ENCODE measurements at places on chromosomes 7 and 10. TPM values are rescaled to one million over a fixed set of nuclear protein-coding genes. Genes with fewer than 3 reads are reported as not detected.

FBXL13 gene
- 6.6 TPM for total RNA-seq

FOXI2 gene
- total RNA-seq, result 1.4 TPM

MUC3A gene
- total RNA-seq, result 0.34 TPM

DNA sequence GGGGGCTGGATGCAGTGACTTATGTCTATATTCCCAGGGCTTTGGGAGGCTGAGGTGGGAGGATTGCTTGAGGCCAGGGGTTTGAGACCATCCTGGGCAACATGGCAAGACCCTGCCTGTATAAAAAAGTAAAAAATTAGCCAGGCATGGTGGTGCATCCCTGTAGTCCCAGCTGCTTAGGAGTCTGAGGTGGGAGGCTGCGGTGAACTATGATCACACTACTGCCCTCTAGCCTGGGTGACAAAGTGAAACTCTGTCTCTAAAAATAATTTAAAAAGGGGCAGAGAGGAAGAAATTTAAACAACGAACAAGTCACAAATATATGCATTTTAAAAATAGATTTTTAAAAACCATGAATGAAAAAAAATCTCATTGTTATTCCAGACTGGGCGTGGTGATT is 46.2 kb upstream of the FEZF1 start:
- DNase-seq, result no peak

DNA sequence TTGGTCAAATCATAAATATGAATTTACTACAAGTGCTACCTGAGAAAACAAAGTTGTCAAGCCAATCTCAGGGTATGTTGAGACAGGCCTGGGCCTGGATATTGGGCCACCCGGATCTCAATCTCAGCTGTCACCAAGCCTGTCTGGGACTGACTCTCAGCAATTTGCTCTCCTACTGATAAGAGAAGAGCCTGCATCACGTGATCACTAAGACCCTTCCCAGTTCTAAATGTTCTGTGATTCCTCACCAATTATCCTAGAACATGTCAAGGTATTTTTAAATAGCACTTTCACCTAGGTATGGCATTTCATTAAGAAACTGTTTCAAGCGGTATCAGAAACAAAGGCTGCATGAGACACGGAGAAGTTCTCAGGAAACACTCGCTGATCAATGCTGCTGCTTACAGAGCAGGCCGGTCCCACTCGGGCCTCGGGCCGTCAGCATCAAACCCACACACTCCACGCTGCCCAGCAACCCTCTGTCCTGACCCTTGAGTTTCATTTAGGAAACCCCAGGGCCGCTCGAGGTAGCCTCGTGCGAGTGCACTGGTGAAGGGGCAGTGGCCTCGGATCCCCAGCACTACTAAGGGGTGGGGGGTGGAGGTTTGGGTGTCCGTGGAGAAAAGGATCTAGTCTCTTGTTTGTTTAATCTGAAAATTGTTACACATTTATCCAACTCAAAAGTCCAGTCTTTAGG is 4.1 kb downstream of the KLF6 start:
- peak; percentile 83 for DNase-seq

DNA sequence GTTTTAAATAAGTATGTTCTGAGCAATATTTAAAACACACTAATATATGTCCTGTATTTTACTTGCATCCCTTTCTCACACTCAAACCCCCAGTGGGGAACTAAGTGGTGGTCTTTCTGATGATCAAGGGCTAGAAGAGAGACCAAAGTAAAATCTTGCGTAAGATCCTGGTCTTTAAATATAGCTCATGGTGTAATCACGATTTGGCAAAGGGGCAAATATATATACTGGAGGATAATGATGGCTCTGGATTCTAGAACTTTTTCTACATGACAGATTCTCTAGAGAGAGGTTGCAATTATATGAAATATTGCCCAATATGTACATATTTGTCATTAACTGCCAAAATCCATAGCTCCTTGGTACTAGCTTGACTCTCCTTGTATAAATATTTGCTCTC is 438.3 kb downstream of the NXPH1 start:
- DNase-seq, result no peak

TMEM196 gene
- total RNA-seq, result not detected

DNA sequence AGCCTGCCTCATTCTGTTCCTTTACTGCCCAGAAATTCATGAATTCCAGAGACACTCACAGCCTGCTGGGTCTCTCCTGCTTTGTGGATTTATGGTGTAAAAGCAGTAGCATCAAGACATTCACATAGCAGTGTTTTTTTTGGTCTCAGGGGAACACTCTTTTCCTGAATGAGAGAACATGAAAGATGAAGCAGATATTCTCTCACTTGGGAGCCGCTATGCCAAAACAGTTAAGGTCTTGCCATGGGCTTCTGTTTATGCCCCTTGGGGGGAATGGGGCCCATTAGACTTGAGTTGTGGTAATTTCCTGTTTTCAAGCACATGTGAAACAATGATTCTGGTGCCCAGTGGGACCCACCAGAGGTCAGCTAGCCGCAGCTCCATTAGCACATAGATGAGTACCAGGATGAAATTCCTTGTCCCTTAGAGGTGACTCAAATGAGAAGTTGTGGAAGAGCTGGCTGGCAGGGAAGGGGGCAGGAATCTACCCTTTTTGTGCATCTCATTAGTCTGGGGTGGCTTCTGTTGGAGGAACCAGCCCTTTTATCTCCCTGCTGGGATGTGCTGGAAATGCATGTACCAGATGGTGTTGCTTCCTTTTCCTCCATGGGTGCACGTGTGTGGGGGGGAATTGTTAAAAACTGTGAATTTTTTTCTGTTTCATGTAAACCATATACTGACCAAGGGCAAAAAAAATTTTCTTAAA is 13.3 kb downstream of the BMPER start:
- DNase-seq, result no peak

- no peak for DNase-seq
These were observed 362.5 kb upstream of the ZMIZ1 start for GRCh38 chr10:78706256-78706655.

- DNase-seq, result no peak
These were observed 254.5 kb upstream of the RNF32 start for GRCh38 chr7:156386097-156386496.

POLL gene
- total RNA-seq, result 31.3 TPM

DNA sequence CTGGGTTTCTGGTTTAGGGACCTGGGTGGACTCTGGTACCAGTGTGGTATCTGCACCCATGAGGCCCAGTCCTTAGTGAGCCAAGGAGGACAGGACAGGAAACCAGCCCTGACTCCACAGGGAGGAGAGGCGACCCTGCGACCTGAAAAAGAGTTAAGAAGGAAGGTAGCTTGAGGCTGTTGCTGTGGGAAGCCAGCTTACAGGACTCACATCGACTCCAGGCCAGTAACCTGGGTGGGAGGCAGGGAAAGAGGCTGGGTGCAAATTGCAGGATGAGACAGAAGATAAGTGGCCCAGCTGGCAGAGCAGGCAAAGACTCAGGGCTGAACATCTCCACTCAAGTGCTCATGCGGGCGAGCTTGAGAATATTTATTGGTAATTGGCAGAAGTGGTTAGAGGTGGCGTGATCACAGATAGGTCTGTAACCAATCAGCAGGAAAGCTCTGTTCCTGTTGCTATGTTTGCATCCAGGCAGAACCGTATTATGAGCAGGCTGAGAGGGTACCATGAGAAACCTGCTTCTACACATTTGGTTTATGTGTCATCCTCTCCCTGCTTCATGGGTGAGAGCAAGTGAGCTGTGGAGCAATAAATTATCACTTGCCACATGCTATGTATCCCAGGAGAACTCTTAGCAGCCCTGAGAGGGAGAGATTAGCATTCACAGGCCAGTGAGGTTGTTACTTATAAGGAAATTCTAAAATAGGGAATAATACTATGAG is 11.0 kb downstream of the TLL2 start:
- DNase-seq, result no peak

PNLIPRP2 gene
- total RNA-seq, result not detected

DNA sequence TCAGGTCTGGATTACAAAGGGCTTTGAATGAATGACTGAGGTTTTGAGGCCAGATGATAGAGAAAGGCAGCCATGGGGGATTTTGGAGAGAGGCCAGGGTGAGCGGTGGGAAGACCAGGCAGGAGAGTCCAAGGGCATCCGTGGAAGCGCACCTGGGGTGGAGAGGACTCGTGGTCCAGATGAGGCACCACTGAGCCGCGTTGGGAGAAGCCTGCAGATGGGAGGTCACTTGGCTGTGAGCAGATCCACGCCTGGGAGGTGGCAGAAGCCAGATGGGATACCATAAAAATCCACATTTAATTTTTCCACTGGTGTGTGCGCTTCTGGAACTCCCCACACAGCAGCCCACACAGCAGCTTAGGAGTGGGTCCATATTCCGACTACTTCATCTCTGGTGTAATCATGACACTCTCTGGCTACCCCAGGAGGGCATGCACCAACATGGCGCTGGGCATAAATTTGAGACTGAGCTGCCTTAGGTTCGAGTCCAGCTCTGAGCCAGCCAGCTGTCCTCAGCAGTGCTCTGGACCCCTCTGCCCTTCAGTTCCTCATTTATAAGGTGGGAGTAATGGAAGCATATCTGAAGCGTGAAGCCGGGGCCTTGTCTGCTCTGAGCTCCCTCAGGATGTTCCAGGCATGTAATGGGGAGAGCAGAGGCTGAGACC is 90.2 kb upstream of the FAM20C start:
- DNase-seq, result peak; percentile 42

DNA sequence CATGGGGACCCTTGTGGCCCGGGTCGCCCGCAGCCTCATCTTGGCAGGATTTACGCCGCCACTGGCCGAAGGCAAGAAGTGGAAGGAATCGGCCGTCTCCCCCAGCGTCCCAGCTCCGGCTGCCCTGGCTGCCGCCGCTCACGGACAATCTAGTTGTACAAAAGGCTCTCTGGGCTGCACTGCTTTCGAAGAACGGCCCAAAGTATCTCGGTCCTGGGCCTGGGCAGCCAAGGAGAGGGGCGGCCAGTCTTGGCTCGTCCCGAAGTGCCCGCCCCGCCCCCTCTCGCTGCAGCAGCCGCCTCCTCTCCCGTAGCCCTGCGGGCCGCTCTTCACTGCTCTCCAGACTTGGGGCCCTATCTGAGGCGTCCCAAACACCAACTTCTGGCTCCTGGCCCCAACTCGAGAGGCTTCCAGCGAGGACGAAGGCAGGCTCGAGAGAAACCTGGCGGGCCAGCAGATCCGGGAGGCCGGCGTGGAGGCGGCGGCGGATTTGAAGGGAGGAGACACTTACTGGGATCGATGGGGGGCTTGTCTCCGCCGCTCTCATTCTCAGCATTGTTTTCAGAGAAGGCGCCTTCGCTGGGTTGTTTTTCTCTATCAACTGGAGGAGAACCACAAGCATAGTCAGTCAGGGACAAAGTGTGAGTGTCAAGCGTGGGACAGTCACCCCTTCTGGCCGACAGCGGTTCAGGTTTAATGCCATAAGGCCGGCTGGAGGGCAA is 809 bp downstream of the HOXA9 start:
- peak; percentile 77 for DNase-seq

- no peak for DNase-seq
These were observed 203.2 kb downstream of the ARL4A start for GRCh38 chr7:12890586-12890985.

- no peak for DNase-seq
These were observed 550.0 kb downstream of the REEP3 start for GRCh38 chr10:64071218-64071617.

SPRN gene
- not detected for total RNA-seq

PPP1R17 gene
- total RNA-seq, result not detected

TRPV5 gene
- total RNA-seq, result not detected

- no peak for DNase-seq
These were observed 288.4 kb upstream of the LRRTM3 start for GRCh38 chr10:66637273-66638036.

GRCh38 chr7:90701771-90702170 is 105.7 kb downstream of the CDK14 start:
- DNase-seq, result no peak

DDC gene
- not detected for total RNA-seq

- no peak for DNase-seq
These were observed 2.9 kb downstream of the OLAH start for GRCh38 chr10:15046626-15047025.

ELMO1 gene
- 494 TPM for total RNA-seq

DNA sequence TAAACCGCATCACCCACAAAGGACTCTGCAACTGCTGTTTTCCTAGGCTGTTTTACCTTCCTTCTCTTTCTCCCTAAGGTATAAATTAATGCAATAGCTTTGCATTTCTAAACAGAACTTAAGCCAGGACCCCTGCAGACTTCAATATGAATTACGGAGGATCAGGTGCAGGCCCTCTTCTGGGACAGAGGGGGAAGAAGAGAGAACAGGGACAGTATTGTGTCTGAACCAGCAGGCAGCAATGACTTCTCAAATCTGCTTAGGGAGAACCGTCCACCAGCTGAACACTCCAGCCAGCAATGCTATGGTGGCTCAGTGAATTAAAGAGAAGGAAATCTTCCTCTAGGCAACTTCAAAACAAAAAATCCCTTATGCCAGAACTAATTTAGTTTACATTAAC is 35.7 kb downstream of the POLR3A start:
- DNase-seq, result no peak

DNA sequence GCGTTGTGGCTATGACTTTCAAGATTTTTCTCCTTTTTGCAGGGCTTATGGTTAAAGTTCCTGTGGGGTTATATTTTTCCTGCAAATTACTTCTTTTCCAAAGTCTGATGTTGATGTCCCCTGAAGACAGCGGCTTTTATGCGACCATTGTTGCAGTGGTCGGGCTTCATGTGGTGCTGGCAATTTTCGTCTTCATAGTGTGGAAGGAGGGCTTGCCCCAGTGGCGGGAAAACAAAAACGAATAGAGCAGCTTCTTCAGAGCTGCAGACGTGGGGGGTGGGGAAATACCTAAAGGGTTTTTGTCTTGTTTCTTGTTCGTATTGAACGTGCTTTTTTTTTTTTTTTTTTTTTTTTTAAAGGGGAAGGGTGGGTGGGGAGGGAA is 53.8 kb downstream of the MCMBP start:
- DNase-seq, result no peak

- DNase-seq, result no peak
These were observed 74.8 kb upstream of the CXCL12 start for GRCh38 chr10:44459671-44460070.

ADK gene
- 34.1 TPM for total RNA-seq

GRCh38 chr7:26656735-26657134 is 207.7 kb downstream of the SKAP2 start:
- no peak for DNase-seq

PTPRN2 gene
- total RNA-seq, result 16.7 TPM

DNA sequence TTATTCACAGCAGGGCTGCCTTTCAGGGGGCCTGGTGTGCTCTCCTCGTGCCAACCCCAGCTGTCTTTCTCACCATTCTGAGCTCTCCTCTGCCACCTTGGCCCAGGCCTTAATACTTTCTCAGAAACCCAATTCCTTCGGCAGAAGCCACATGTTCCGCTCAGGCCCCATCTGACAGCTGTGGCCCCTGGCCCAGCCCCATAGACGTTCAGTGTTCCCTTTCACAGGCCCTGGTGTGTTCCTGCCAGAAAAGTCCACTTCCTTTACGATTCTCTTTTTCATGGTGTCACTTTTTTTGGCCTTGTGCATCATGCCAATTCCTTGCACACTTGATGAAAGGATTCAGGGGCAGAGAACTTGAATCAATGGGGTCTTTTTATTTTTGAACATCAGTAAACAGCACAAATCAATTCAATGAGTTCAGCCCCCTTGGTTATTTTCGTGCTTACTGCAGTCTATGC is 15.9 kb upstream of the GPNMB start:
- no peak for DNase-seq

All from spleen (tissue), 13 donors.